Stimulated activated CD8-positive, alpha-beta memory T cell treated with anti-CD3 and anti-CD28 coated beads, Interleukin-7, amount 100 ng/mL, for 1 hour (primary cell): ENCODE measurements at places on chromosomes 1 and 21.

- no peak for DNase-seq
Measured at GRCh38 chr1:179953974-179954492, 577 bp upstream of the CEP350 start.

DNA sequence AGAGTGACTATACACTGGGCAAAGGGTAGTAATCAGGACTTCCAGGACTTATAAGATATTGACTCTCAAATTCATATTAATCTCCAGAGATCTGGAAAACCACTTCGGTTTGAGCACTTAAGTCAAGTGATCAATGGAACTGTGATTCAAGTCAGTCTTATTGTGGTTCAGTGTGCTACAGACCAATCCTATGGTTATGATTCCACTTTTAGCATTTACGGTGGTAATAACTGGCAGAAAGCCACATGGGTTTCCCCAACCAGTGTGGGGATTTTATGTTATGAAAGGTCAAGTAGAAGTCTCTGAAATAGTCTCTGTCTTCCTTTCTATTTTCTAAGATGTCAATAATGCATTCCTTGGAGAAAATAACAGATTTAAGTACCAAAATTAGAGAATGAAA, 151.3 kb upstream of the NEGR1 start:
- no peak for DNase-seq

DNA sequence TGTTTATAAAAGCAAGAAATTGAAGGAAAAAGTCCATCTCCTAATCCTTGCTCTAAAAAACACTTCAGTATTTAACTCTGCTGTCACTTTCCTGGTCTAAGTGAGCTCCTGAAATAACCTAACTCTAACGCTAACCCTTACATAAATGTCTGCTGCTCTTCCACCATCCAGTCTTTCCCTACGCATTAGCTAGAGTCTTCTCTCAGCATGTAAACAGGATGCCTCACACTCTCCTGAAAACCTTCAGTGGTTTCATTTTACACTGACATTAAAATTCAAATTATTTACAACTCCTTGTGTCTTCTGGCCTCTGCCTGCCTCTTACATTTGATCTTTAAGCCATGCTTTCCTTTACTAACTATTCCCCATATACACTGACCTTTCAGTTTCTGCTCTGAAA, 697.6 kb upstream of the CXADR start:
- DNase-seq, result no peak

GRCh38 chr1:244092293-244092963, 41.3 kb downstream of the ZBTB18 start:
- DNase-seq, result no peak

DNA sequence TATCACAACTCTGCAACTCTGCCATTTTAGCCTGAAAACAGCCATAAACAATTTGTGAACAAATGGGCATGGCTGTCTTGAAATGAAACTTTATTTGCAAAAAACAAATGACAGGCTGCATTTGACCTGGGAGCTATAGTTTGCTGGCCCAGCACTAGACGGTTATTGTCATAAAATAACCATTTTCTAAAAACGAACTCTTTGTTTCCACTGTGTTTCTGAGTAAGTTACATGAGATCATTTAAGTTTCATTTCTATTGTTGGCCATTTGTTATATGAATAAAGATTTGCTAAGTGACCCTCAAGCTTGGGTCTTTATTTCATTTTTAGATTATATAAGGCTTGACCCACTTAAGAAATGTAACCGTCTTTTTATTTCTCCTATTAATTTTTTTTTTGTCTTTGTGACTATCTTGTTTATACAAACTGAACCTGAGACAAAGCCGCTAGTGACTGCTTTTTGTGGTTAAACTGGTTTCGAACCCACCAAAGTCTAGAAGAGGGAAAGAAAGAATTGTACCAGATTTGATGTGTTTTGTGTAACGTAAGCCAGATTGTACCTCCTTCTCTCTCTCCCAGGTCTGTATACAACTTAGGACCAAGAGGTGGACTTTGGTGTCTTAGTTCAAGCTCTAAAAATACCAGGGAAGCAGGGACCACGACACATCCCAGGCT, 12.9 kb upstream of the KCNJ15 start:
- DNase-seq, result no peak

DNA sequence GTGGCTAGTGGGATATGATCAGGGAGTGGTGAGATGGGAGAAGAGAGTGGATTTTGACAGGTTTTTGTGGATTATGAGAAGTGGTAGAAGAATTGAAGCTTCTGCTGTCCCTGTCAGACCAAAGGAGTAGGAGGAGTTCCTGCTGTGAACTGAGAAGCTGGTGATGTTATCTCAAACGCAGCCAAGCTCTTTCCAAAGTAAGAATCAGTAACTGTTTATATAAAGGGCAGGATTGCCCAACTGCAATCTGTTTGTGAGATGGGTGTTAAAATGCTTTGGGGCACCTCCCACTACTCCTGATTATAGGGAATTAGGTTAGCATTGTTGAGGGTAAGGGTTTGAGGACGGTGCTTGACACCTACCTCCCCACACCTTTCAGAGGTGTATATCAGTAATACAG, 60.5 kb upstream of the USP25 start:
- DNase-seq, result no peak

DNA sequence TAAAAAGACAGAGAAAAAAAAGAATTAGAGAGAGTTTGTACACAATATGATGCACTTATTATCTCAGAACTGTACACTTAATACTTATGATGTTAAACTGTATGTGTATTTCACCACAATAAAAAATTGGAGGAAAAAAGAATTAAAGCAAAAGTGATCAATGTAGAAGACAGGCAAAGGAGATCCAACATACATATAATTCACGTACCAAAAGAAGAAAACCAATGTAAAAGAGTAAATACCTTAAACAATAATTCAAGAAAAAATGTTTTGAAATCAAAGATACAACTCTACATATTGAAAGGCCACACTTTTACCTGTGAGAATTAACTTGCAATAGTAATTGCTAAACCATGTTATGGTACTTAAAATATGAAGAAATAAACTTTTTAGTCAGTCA, 9.8 kb upstream of the PGLYRP3 start:
- DNase-seq, result no peak

- no peak for DNase-seq
Measured at GRCh38 chr1:76591963-76592362, 275.3 kb upstream of the ST6GALNAC5 start.

DNA sequence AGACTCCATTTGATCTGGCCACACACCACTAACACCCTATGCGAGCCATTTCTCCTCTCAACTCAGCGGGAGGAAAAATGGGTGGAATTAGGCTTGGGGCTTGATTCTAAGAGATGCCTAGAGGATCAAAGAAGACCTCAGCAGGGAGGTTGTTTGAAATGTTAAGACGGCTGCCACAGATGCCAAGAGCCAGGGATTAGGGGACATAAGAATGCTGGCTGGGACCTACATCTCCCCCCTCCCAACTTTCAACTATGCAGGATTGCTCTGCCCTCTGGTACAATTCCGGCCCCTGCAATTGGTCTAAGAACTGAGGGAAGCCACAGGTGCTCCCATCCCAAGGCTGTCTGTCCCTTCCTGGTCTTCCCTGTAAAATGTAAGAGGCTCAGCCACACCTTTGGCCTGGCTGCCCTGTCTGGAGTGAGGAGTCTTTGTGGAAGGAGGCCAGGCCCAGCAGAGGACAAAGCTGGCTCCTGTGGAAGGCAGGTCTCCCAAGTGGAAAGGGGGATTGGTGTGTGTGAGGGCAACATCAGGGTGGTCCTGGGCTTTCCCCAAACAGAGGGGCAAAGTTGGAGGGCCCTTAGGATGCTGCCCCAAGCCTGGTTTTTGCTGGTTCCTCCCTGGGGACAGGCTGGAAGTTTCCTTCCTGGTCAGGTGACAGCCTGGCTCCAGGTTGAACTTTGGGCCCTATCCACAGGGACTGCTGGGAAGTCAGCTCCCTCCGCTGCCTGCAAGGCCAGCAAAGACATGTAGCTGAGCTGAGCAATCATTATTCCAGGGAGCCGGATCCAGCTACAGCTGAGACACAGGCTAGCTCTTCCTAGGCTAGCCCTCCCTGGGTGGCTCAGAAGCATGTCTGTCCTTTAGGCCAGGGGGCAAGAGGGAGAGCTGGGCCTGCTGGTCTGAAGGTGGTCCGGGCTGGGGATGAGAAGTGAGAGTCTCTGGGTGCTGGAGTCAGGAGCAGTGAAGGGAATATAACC, 34.5 kb upstream of the SYNC start:
- no peak for DNase-seq

GRCh38 chr1:100851726-100852125, 42.9 kb downstream of the EXTL2 start:
- no peak for DNase-seq

DNA sequence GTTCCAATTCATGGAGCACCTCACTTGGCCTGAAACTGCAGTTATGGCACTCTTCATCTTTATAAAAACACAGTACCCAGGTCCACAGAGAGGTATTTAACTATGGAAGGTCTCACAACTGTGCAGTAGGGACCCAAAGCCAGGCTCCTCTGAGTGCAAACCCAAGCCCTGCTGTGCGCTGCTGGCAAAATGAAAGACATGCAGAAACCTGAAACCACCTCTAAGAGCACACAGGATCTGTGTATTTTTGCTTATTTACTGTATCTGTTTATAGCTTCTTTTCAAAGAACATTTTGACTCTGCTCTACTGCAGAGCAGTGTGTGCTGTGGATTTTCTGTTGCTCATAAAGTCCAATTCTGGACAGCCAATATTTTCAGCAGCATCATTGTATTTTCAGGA, 166.6 kb downstream of the DSCAM start:
- DNase-seq, result no peak

DNA sequence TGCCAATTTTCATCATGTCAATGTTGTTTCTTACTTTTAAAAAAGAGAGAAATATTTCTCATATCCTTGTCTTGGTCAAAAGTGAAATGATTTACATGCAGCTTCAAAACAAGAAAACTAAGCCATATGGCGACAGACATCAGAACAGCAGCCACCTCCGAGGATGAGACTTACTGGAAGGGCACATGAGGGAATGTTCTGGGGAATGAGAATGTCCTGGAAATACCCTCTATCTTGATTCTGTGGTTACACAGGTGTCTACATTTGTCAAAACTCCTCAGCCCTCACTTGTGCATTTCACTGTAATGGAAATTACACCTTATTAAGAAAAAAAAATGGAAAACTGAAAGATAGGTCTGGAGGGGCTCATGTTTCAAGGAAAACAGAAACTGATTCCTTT, 14.2 kb upstream of the ECE1 start:
- no peak for DNase-seq

- DNase-seq, result no peak
Measured at GRCh38 chr1:230074270-230074669, 7.2 kb downstream of the GALNT2 start.

DNA sequence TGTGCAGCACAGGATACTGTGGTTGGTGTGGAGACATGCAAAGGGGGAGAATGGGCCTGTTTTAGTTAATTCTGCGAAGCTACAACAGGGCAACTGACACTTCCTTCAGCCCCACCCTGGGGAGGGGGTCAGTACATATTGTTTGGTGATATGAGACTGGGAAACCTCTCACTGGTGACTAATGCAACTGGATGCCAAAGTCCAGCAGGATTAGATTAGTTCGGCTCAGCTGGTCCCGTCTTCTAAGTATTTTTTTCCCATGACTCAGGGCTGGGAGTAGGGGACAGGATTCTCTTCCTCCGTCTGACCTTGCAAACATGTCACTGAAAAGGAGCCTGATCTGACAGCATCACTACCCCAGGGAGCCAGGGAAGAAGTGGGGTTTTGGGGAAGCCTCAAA, 43.0 kb downstream of the PLXNA2 start:
- DNase-seq, result no peak

DNA sequence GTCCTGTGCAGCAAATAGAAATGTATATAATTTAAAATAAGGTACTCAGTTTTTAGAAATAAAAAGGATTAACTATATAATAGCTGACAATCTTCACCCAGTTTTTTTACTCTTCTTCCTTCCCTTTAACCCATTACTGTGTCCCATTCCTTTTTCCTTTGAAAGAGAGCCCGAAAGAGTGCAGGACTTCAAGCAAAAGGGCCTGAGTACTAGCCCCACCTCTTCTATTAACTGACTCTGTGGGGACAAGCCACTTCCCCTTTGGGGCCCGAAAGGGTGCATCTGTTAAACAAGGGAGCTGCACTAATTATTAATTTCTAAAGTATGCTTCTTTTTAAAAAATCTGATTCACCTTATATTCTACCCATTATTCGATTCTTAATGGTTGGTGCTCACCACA, 3.3 kb downstream of the USP24 start:
- DNase-seq, result no peak

GRCh38 chr1:2441746-2442145, 29.4 kb upstream of the PEX10 start:
- no peak for DNase-seq

- no peak for DNase-seq
Measured at GRCh38 chr1:200179781-200180160, 152.3 kb downstream of the NR5A2 start.

GRCh38 chr1:160978510-160978927, 23.9 kb upstream of the ITLN2 start:
- no peak for DNase-seq

DNA sequence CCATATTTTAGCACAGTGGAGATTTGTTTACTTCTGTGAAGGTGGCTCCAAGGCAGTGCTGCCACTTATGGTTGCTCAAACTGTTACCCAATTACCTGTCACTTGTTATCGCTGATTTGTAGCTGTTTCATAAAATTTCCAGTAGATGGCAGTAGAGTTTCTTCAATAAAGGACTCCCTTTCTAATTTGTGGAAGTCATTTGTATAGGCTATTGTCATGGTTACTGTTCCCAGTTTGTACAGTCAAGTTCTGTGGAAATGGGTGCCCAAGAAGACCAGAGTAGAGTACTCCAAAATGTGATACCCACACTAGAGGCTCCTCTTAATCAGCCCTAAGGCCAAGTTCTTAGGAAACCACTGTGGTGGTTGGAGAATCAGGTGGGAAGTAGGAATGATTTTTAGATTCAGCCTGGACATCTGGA, 186.1 kb downstream of the CLEC20A start:
- no peak for DNase-seq

GRCh38 chr1:157106813-157107189, 7.2 kb upstream of the ETV3L start:
- DNase-seq, result no peak

GRCh38 chr1:235919127-235919832, 52.6 kb upstream of the LYST start:
- no peak for DNase-seq

DNA sequence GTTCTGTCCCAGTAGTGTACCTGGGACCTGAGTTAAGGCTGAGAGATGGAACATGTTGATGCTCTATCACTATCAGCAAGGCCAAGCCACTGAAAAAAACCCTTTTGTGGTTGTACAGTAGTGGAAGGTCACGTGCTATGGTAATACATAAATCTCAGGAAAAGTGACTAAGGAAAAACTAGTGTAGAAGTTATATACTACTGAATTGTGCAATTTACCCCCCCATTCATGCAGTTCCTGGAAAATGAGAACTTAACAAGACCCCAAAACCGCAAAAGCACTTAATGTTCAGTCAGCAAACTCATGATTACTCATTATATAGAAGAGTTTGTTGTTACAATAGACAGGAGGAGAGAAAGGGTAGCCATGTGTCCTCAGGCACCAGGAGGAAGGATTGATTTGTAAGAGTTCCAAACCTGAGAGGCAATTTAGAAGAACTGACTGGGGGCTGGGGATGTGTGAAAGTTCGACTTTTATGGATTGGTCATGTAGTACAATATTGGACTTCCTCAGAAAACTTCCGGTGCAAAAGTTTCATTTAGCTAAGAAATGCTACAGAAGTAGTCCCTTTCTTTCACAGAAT, 91.6 kb downstream of the RGL1 start:
- DNase-seq, result no peak

GRCh38 chr21:27036736-27037301, 69.9 kb upstream of the ADAMTS5 start:
- no peak for DNase-seq
